Cortex of kidney (tissue), 1 donor: ENCODE measurements at places on chromosomes 7 and 10.

GRCh38 chr10:51878695-51879094 is 179.3 kb upstream of the CSTF2T start:
- DNase-seq, result no peak

GRCh38 chr10:91077549-91078071 is 142.9 kb upstream of the PCGF5 start:
- DNase-seq, result no peak

GRCh38 chr10:77505431-77506334 is 131.9 kb downstream of the KCNMA1 start:
- DNase-seq, result no peak

- DNase-seq, result no peak
Measured at GRCh38 chr10:89985446-89985845, 284.1 kb downstream of the KIF20B start.

DNA sequence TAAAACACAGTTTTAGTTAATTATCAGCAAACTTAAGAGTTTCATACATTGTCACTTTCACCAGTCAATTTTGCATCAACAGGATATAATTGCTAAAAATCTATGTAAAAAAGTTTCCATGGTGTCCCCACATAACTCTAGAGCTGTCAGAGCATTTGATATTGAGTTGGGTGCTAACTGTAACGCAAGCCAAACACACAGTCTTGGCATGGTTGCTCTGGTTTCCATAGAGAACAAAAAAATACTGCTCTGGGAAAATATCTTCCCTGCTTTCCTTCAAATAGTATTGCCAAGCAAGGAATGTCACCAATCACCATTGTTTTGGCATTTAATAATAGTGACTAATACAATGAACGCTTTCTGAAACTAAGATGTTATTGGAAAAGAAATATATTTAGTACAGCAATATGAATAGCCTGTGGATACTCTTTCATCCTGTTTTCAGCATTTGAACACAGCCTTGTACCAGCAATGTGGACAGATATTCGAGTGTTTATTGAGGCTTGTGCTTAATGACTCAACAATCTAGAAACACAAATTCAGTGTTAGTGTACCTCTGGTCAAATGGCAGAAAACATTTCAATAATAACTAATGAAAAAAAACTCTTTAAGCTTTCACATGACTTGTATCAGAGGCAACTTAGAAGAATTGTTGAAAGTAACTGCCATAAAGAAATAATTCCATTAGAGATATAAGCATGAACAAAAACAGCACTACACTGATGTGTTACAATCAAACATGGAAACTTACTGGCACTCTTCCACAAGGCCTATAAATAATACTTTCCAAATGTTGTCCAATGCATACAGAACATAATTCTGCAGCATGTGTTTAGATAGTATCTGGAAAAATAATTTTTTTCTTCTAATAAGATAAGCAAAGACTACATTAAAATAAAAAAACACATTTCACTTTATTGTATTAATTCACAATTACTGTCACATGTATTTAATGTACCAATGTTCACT is 1469.5 kb upstream of the CELF2 start:
- DNase-seq, result no peak
